ENCODE measurements at places on chromosomes 6 and 20. TPM values are rescaled to one million over a fixed set of nuclear protein-coding genes. Genes with fewer than 3 reads are reported as not detected.

DNA sequence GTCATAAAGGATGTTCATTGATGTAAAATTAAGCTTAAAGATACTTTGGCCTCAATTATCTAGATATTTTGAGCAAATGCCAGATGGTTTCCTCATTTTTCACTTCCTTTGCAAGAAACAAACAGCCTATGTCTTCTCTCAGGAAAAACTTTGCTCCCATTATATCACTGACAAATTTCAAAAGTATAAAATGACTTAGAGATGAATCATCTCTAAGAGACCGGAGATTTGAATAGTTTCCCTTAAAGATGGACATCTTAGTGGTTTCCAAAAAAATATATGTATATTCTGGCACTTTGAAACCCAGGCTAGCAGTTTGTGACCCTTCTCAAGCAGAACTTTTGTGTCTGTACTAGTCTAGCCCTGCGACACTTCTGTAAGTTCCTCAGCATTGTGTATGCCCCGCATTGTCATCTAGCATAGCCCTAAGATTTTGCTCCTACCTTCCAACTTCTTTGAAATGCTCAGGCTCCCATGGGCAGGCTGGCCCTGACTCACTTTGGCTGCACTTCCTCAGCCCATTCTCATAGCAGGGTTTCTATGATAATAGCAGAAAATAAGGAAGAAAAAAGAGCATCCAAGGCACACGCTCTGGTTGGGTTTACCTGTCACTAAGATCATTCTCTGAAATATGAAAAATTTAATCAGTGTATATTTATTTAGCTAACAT is 25.7 kb upstream of the POU3F2 start:
- no peak for DNase-seq

- no peak for DNase-seq
Observed at GRCh38 chr6:83597511-83597910, 85.2 kb downstream of the PRSS35 start.

Gene KIFC1
- total RNA-seq = 0.19 TPM

- no peak for DNase-seq
Observed at GRCh38 chr6:41836022-41836659, 48.6 kb downstream of the TOMM6 start.

Gene MAP1LC3A
- 48.1 TPM for total RNA-seq

Gene OR12D2
- not detected for total RNA-seq

Gene FBXO5
- total RNA-seq = 3.4 TPM

Gene SLC22A16
- total RNA-seq = 1.4 TPM

- no peak for DNase-seq
Observed at GRCh38 chr20:7772371-7772770, 167.9 kb downstream of the HAO1 start.

Gene ZSCAN9
- 6.4 TPM for total RNA-seq

GRCh38 chr6:43746071-43746470 is 23.9 kb upstream of the VEGFA start:
- DNase-seq = no peak

Gene AVP
- total RNA-seq = 0.96 TPM

- peak; percentile 55 for DNase-seq
Observed at GRCh38 chr20:48604426-48604825, 223.4 kb downstream of the PREX1 start.

GRCh38 chr6:137216875-137217553 is 2.2 kb downstream of the IFNGR1 start:
- DNase-seq = no peak

DNA sequence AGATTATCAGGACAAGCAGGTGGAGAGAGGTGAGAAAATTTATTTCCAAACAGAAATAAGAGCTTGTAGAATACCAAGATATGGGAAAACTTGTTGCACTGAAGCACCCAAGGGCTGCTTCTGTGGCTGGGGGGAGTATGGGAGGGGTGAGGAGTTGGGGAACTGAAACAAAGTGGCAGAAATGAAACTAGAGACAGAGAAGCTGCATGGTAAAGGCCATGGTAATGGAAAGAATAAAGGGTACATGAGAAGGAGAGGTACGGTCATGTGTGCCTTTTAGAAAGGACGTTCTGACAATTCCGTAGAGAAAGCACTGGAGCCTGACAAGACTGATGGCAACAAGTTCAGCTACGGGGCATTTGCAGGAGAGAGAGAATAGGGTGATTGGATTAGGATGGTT is 51.6 kb upstream of the RIN2 start:
- DNase-seq = no peak

Gene TULP1
- not detected for total RNA-seq

DNA sequence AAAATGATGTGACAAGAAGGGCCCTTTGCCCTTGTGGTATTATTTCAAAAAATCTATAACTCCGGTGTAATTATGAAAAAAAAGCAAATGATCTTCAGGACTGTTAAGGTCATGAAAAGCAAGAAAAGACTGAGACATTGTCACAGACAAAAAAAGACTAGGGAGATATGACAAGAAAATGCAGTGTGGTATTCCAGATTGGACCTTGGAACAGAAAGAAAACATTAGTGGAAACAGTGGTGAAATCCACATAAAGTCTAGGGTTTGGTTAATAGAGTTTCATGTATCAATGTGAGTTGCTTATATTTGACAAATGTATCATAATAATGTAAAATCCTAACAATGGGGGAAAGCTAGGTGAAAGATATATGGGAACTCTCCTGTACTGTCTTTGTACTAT is 26.8 kb upstream of the SLC17A3 start:
- DNase-seq = no peak

DNA sequence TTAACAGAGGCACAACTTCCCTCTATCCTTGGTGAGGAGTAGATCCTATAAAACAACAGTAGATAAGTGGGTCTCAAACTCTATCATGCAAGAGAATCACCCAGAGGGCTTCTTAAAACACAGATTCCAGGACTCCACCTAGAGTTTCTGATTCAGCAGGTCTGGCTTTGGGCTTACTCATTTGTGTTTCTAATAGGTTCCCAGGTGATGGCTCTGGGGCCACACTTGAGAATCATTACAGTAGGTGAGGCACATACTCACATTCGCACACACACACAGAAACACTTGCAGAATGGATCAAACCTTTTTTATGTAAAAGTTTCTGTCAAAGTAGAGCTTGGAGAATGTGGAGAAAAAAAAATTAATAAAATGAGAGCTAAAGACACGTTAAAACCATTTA is 52.4 kb downstream of the TMEM242 start:
- DNase-seq = no peak

DNA sequence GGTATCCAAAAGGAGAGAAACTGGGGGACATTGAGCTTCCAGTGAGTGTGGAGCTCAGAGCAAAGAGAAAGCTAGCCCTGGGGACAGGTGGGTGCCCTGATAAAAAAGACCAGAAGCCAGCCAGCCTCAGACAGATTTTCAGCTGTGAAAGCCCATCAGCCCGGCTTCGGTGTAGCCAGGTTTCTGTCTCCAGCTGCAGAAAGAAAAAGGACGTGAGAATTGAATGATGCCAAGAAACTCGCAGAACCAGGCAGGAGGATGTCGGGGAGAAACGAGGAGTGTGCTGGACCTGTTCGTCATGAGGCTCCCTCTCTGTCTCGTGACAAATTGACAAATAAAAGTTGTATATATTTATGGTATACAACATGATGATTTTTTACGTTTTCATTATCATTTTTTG is 63.3 kb downstream of the CDH4 start:
- DNase-seq = no peak

Gene HBS1L
- total RNA-seq = 66.4 TPM

DNA sequence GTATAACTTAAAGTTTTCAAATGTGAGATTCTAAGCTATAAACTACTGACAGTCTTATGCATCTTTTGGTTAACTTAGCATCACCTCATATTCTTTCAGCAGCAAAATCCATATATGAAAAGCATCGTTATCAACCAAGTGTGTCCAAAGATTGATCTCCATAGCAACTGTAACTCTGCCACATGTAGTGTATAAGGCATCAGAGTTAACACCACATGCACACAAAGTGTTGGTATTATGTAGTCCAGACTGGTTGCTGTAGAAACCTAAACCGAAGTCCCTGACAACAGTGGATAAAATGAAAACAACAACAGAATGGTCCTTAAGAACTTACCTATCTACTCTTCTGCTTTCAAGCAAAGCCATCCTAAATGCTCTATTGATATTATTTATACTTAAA is 39.6 kb downstream of the PDSS2 start:
- DNase-seq = no peak

Gene CLPSL2
- not detected for total RNA-seq

GRCh38 chr6:22001396-22002027 is 295.3 kb downstream of the PRL start:
- no peak for DNase-seq

DNA sequence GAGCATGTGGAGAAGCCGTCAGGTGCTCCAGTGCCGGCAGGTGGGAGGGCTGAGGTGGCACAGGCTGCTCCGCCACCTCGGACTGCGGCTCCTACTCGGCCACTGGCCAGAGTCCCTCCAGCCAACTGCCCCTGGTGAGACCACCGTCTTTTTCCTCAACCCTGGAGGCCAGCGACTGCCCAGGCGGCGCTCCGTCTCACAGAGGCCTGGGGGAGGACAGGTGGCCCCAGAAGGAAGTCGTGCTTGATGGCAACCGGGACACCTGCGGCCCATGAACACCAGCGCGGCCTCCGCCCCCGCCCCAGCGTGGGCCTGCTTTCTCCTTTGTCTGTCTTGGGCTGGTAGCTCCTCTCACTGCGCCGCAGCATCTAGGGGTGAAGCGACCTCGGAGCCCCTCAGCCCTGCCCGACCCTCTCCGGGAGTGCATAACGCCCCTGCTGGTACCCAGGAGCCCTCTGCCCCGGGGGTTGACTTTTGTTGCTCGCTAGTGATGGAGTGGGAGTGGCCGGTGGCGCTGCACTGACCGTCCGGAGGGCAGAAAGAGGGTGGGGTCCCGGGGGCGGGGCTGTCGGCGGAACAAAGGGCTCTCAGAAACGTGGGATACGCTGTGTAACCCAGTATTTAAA is 706 bp upstream of the TUBB2B start:
- no peak for DNase-seq

Gene POPDC3
- total RNA-seq = 9.7 TPM

GRCh38 chr6:138499303-138500018 is at the start of gene NHSL1:
TSS of gene NHSL1 (minus strand) at chr6:138499494. CDS start at chr6:138499290, 204 bp downstream.
- DNase-seq = no peak

Gene IMPG1
- not detected for total RNA-seq

DNA sequence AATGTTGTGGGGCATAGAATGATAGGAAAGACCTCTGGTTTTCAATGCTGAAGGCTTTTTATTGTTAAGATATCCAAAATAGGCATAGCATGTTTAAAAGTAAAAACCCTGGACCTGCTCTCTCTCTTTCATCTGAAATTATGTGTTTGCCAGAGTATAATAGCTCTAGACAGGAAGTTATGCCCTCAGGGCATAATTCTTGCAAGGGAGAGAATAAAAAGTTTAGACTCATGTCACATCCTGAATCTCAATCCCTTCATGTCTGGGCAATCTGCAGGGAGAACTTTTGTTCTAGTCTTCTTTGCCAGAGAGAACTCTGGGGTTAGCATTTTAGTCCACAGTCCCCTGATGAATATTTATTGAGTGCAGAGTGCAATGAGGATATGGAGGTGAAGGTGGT is 297.3 kb upstream of the FLRT3 start:
- DNase-seq = no peak

- peak; percentile 18 for DNase-seq
Observed at GRCh38 chr20:57769756-57770155, 59.9 kb upstream of the PMEPA1 start.

- no peak for DNase-seq
Observed at GRCh38 chr6:129262661-129263060, 379.7 kb downstream of the LAMA2 start.

GRCh38 chr6:162068340-162068739 is 659.2 kb downstream of the PRKN start:
- DNase-seq = no peak

GRCh38 chr6:17983730-17984129 is 3.7 kb downstream of the KIF13A start:
- no peak for DNase-seq

GRCh38 chr6:111490067-111490466 is 7.0 kb upstream of the REV3L start:
- DNase-seq = no peak

DNA sequence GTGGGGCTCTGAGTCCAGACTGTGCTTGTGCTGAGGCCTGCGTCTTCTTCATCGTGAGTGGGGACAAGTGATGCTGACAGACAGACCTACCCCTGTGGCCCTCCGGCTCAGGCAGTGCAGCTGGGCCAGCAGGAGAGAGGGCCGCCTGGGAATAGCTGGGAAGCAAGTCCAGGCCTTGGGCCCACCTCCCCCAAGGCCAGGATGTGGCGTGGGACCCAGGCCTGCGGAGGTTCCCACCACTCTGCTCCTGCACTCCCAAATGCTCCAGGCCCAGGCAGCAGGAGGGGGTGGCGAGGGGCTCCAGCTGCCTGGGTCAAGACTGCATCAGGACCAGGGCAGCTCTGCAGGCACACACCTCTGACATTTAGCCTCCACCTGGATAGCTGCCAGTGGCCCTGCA is 38.3 kb downstream of the DAAM2 start:
- DNase-seq = no peak

DNA sequence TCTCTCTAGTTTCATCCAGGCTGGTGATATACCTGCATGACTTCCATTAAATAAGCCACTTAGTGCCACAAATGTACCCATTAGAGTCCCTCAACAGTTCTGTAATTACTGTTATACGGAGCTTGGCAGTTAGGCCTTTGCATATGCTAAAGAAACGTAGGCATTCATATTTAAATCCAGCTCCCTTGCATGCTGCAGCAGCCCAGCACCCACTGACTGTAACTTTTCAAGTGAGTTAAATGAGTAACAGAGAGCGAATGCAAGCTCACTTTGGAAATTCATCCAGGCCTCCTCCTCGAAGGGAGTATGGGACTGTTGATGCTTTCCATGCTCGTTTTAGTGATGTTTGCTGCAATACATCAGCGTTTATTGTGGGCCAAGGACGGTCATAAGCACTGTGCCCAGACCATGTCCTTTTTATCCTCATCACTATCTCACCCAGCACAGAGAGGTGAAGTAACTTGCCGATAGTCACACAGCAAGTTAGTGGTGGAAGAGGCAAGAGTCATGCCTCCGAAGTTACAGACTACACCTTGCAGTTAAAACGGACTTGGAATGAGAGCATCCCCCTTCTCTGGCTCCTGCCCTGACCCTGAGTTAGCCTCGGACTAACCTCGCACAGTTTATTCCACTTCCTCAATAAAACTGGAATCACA is 179.4 kb upstream of the PDE10A start:
- no peak for DNase-seq

- no peak for DNase-seq
Observed at GRCh38 chr6:53634184-53634631, 31.3 kb downstream of the KLHL31 start.

Gene TGM3
- not detected for total RNA-seq

Gene FAM50B
- total RNA-seq = 6.1 TPM

- no peak for DNase-seq
Observed at GRCh38 chr6:98633886-98634285, 200.5 kb upstream of the POU3F2 start.

GRCh38 chr6:116127771-116128493 is 2.0 kb upstream of the COL10A1 start:
- DNase-seq = no peak

DNA sequence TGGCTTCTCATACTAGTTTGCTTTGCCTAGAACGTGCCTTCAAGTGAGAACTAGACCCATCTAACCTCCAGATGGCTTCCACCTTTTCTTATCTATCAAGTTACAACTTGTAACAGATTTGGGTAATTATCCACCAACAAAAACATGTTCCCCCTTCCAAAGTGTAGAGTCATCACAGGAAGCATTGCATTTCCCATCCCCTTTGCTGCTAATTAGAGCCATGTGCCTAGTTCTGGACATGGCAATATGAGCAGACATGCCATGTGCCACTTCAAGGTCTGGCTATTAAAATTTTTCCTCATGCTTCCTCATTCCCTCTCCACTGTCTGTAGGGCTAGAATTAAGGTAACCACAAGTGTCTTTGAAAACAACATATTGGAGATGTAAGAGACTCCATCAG is 814.4 kb downstream of the TENT5A start:
- DNase-seq = no peak

Gene BEND6
- 0.90 TPM for total RNA-seq
